ENCODE measurements at places on chromosomes 7 and 10.

DNA sequence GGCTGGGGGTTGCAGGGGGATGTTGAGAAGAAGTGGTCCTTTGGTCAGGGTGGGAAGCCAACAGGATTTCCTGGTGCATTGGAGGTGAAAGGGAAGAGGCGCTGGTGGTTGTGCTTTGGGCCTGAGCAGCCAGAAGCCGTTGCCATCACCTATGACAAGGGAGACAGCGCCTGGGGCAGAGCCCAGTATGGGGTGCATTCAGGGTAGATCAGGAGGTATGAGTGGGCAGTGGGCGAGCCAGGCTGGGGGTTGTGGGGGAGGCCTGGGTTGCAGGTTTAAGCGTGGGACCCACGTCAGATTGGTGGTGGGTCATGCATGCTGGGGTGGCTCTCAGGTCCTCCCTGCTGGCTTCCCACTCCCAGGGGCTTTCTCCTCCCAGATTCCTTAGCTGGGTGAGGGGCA lies 6.3 kb upstream of the PILRB start:
- DNase-seq: no peak

GRCh38 chr10:75401569-75402485 lies at the start of gene ZNF503:
Gene ZNF503 (minus strand): TSS chr10:75401764. CDS start chr10:75401419, 345 bp downstream.
- DNase-seq: peak; percentile 58

- no peak for DNase-seq
Observed at GRCh38 chr7:39404907-39405306, 161.3 kb upstream of the YAE1 start.

DNA sequence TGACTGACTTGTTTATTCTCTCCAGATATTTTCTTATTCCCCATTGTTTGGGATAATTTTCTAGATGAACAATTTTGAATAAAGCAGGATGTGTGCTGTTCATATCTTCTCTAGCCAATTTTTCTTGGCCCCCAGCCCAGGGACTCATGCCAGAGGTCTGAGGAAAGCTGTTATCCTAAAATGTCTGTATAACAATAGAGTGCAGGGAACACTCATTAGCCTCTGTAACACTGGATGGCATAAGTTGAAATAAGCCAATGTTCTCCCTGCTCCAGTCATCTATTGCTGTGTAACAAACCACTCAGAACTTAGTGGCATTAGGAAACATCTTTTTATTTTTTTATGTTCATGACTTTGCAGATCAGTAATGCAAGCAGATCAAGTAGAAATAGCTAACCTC lies 121.7 kb upstream of the TRIM24 start:
- no peak for DNase-seq
